Dermis microvascular lymphatic vessel endothelial cell (primary cell): ENCODE measurements at places on chromosomes 1 and 21. TPM values are rescaled to one million over a fixed set of nuclear protein-coding genes. Genes with fewer than 3 reads are reported as not detected.

- DNase-seq, result no peak
These were observed 18.4 kb downstream of the VANGL1 start for GRCh38 chr1:115660151-115660550.

DNA sequence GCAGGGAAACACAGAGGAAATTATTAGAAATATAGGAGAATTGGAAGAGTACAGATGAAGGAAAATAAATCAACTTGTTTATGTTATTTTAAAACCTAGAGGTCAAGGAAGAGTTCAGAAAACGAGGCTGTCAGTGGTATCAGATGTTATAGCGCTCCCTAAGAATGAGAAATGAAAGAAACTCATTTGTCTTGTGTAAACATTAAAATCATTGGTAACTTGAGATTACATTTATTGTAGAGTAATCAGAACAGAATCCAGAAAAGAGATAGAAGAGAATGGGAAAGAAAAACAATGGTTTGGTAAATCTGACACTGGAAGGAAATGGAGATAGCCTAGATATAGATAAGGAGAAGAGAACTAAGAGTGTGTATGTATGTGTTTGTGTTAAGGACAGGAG, 106.4 kb downstream of the ATF6 start:
- peak; percentile 44 for DNase-seq

- no peak for DNase-seq
These were observed 47.6 kb downstream of the B3GALT5 start for GRCh38 chr21:39660191-39660980.

- DNase-seq, result no peak
These were observed 608 bp downstream of the SNRNP40 start for GRCh38 chr1:31295874-31296485.

DNA sequence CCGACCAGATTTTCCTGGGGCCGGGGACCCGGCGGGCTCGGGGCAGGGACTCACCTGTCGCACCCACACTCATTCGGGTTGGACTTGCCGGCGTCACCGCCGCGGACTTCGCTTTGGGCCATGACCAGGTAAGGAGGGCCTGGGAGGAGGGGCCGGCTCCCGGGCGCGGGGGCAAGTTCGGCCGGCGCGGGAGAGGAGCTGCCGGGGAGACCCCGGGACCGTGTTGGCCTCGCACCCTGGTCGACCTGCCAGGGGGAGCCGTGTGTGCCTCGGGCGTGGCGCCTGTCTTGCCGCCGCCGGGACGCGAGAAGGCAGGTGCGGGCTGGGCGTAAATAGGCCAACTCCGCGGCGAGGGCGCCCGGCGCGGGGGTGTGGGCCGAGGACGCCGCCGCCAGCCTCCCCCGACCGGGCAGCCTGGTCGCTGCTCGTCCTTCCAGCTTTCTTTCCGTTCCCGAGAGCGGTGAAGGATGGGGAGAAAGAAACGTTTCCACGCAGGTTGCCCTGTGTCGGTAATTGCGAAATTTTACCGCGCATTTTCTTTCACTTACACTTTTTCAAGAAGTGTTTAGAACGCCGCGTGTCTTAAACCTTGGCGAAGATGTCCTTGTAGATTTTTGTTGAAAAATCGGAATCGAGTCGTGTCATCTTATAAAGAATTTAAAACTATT, 558 bp downstream of the USP1 start:
- no peak for DNase-seq

GRCh38 chr1:26771643-26772321, 16.0 kb upstream of the PIGV start:
- no peak for DNase-seq

GRCh38 chr1:199404191-199404590, 623.3 kb upstream of the NR5A2 start:
- DNase-seq, result no peak

Gene ADCY10
- total RNA-seq, result under 0.01 and 0.13 TPM in 2 replicates

DNA sequence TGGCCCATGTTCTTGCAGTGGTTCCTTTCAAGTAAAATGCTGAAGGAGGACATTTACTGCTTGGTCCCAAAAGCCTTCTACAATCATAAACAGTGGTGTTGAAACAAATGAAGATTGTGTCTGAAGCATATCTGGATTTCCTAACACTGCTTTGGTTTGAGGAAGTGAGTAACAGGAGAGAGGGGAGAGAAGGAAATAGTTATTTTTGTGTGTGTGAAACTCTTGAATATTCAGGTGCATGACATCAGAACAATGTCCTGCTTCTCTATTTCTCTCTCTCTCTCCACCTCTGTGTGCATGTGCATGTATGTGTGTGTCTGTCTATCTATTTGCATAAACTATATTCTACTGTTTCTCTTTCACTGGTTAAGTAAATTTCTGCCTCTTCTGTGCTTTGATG, 61.4 kb upstream of the TNFSF18 start:
- peak; percentile 82 for DNase-seq

- no peak for DNase-seq
These were observed 7.8 kb downstream of the GLIS1 start for GRCh38 chr1:53731043-53731600.

Gene DDAH1
- 36.8 and 45.9 TPM in 2 replicates for total RNA-seq

DNA sequence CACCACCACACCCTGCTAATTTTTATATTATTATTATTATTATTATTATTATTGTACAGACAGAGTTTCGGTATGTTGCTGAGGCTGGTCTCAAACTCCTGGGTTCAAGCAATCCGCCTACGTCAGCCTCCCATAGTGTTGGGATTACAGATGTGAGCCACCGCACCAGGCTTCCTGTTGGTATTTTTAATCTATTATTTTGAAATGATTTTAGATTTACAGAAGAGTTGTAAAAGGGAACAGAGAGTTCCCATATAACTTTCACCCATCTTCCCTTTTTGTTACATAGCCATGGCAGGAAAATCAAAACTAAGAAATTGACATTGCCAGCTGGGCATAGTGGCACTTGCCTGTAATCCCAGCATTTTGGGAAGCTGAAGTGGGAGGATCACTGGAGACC, 42.9 kb upstream of the CITED4 start:
- no peak for DNase-seq

DNA sequence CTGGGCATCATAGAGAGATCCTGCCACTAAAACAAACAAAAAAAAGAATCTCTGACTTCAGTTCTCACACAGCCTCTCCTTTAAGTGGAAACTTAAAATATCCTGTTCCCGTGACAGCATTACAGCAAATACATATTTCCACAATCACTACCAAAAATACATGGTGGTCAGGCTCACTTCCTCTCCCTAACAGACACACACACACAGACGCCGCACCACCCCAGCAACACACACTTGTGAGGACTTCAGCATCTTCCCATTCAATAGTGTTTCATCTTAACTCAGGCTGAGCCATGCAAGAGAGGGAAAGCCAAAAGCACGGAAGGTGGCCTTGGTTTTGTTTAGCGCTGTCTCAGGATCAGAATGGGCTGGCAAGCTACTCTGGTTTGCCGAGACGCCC, 21.9 kb downstream of the KIAA1614 start:
- no peak for DNase-seq

DNA sequence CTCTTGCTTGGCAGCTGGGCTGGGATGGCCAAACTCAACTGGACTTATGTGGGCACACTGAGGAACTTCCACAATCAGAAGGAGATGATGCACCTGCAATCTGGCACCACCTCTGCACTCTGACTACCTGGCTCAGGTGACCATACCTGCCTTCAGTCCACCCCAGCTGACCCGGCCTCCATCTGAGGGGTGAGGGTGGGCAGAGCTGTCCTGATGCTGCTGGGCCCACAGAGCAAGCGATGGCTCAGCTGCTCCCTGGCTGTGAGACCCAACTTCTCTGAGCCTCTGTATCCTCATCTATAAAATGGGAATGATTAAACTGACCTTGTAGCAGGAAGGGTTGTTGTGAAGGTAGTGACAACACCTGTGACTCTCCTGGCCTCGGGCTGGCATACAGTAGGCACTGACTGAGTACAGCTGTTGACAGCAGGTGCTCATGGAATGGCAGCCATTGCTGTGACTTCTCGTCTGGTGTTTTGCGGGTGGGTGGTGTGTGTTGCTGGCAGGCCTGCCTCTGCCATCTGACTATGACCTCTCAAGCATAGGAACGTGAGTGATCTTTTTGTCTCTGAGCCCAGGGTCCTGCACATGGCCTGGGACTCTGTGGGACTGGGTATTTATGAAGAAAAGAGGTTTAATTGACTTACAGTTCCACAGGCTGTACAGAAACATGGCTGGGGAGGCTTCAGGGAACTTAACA, 438.5 kb downstream of the PTPRU start:
- no peak for DNase-seq

DNA sequence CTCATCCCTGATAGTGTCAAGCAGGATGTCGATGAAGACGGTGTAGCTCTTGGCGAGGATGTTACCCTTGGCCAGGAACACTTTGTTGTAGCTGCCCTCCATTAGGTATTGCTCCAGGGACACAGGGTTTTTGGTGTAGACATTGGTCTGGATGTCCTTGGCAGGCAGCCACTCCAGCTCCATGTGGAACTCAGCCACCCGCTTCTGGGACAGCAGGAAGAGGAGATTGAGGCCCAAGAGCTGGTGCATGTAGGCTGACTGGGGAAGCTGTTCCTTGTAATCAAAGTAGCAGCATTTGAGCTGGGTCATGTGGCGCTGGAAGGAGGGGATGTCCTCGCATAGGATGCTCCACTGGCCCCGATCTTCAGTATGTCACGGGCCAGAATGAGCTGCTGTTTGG, 9.5 kb downstream of the IL6R start:
- no peak for DNase-seq

DNA sequence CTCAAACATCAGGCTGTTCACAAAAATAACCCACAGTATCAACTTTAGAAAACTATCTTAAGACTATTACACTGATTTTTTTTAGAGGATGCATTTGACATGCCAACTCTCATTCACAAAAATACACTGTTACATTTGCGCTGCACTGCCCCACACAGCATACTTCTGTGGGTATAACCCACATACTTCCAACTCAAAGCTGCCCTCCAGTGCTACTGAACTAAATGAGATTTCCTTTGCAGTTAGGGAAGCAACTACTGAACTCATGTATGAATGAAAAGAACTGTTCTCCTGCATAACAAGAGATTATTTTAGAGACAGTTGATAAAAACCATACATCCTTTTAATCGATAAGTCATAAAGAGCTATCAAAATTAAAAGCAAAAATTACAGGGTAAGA, 25.8 kb upstream of the GADD45A start:
- DNase-seq, result no peak

GRCh38 chr1:203996126-203996525, 76.8 kb upstream of the SOX13 start:
- DNase-seq, result no peak

DNA sequence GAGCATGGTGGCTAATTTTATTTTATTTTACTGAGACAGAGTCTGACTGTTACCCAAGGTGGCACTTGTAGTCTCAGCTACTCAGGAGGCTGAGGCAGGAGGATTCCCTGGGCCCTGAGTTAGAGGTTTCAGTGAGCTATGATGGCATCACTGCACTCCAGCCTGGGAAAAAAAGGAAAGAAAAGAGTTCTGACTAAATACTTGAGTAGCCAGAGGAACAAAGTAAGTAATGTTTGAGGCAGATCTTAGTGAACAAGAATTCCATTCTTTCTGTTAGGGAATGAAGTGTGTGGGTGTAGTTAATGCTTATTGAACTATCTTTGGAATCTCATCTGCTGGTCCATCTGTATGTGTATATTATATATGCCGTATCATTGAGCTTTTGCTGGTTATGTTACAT, 13.1 kb upstream of the EVI5 start:
- DNase-seq, result no peak

Gene SPRR2G
- not detected in 2 replicates for total RNA-seq

Gene LCE6A
- not detected in 2 replicates for total RNA-seq

DNA sequence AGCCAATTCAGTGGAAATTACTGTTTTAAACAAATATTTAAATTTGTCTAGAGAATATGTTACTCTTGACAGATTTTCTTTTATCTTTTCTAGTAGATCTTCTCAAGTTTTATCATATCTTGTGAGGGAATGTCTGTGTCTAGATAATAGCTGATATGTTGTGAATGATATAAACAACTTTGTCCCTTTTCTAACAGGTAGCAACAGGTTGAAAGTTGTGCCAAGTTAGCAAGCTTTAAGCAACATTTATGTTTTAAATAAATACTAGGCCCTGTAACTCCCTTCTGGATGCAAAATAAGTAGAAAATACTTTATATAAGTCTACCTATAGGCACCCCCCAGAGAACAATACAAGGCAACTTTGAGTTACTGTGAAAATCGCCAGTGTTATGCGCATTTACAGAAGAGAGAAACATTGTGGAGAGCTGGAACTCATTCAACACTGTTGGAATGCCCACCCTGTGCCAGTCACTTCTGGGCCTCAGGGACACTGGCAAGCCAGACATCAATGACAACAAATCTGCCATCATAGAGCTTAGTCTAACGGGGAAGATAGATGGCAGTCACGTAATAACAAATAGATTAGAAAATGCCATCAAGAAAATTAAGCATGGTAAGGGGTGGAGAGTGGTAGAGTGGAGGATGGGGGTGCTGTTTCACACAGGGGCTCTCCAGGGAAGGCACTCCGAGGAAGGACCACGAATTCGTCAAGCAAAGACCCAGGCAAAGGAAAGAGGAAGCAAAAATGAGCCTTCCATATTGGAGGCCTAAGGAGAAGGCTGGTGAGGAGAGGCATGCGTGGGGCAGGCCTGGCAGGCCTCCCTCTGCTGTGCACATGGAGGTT, 4.4 kb downstream of the MAP3K21 start:
- DNase-seq, result no peak

DNA sequence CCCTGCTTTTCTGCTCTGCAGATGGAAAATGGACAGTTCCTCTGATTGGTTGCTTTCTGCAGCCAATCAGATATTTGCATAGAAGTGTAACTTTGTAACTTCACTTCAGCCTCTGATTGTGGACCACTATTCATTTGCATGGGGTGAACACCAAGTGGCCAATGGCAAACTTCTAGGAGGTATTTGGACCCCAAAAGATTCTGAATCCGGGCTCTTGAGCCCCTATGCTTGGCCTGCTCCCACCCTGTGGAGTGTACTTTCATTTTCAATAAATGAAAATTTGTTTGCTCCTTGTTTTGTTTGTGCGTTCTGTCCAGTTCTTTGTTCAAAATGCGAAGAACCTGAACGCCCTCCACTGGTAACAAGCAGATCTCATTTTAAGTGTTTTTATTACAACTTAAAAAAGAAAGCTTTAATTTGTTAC, 6.4 kb upstream of the GSTM4 start:
- DNase-seq, result no peak

DNA sequence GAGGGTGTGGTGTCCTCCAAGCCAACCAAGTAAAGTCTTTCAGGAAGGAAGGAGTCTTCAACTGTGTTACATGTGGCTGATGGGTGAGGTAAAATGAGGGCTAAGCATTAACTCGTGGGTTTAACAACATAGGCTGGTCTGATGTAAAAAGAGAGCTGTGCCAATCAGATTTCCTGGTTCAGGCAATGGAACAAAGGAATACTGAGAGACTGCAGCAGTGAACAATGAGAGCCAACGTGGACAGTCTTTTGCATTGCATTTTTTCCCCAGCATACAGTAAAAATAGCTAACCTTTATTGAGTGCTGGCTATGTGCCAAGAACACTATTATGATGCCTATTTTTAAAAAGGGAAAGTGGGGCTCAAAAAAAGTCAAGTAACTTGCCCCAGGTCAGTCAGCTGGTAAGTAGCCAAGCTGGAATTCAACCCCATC, 31.1 kb downstream of the DLGAP3 start:
- DNase-seq, result peak; percentile 69
